Thoracic aorta endothelial cell (primary cell): ENCODE measurements at places on chromosomes 1 and 21. TPM values are rescaled to one million over a fixed set of nuclear protein-coding genes. Genes with fewer than 3 reads are reported as not detected.

The TRPM2 gene
- total RNA-seq: not detected in 2 replicates

The EXTL1 gene
- under 0.01 TPM in 2 replicates for total RNA-seq

The FAM72D gene
- total RNA-seq: 2.5 and 3.9 TPM in 2 replicates

The XCL1 gene
- total RNA-seq: not detected in 2 replicates

The OR2T11 gene
- total RNA-seq: not detected in 2 replicates

The SDC3 gene
- 16.6 and 19.9 TPM in 2 replicates for total RNA-seq

The LCE2A gene
- total RNA-seq: not detected in 2 replicates

The S100B gene
- not detected in 2 replicates for total RNA-seq

The MPZ gene
- total RNA-seq: 1.2 and 1.3 TPM in 2 replicates

The CFHR5 gene
- total RNA-seq: not detected in 2 replicates

The MPL gene
- 0.07 TPM in 1 of 2 replicates, not detected in the other for total RNA-seq

The S100A2 gene
- 2.4 and 3.1 TPM in 2 replicates for total RNA-seq

The ATP6V1G3 gene
- total RNA-seq: not detected in 2 replicates

The TNFRSF18 gene
- not detected in 2 replicates for total RNA-seq

The FAAH gene
- 0.27 and 0.50 TPM in 2 replicates for total RNA-seq
